ENCODE measurements at places on chromosomes 5 and 9.
A peak's percentile ranks its signal among the peaks of the same experiment; 100 is the strongest.

DNA sequence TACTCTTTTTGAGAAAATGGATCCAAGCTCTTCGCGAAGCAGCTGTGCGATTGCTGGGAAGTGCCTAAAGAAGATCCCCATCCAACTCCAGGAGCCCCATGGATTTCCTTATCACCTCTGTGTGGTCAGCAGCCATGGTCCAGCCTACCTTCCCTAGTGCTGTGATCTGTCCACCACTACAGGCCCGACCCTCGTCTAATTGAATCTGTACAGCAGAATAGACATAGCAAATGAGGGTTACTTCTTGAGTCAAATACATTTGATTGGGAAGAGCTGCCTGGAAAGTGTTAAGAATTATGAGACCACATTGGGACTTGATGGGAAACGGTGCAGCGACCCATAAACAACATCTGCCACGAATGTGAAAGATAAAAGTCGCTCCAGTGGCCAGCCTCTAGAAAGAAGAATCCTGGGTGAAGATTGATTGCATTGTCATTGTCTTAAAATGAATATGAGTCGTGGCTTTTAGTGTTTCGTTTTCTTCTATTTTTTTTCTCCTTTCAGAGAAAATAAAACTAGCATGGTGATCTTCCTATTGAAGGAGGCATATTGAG is 118.4 kb downstream of the PAM start:
- DNase-seq, result no peak

- DNase-seq, result peak; percentile 63
Measured at GRCh38 chr5:87116825-87117512, 150.7 kb upstream of the RASA1 start.

DNA sequence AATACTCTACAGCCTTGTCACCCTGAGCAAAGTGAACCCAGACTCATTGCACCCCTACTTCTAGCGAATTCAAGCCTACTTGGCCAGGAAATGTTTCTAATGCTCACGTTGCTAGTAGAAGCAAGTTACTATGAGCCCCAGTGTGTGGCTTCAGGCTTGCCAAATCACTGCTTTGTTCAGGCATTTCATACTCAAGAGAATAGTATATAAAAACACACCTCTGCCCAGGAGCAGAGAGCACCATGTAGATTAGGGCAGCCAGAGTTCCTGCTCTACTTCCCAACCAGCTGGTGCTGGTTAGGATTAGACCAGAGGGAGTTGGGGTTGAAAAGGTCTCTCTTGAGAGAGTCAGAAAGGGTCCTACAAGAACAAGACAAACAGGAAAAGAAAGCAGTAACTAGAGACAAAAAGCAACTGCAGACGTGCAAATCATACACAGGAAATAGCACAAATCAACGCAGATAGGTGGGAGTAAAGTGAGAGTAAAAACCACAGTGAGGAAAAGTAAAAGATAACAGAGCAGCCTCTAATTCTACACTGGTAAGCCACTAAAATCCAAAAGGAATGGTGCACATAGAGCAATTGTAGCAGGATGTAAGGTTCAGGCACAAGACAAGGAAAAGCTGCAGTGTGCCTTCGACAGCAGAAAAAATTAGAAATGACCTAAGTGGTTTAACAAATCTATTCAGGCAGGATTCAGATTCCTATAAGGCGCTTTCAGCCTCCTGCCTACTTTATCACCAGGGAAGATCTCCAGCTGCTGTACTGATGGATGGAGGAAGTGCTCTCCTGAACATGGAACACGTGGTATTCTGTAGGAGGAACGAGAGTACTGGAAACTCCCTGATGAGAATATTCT is 49.6 kb upstream of the KIF2A start:
- DNase-seq, result peak; percentile 22

- DNase-seq, result no peak
Measured at GRCh38 chr5:80008995-80009765, 18.1 kb upstream of the MTX3 start.

GRCh38 chr5:179150011-179150410 is 89.8 kb downstream of the ZNF354C start:
- no peak for DNase-seq

DNA sequence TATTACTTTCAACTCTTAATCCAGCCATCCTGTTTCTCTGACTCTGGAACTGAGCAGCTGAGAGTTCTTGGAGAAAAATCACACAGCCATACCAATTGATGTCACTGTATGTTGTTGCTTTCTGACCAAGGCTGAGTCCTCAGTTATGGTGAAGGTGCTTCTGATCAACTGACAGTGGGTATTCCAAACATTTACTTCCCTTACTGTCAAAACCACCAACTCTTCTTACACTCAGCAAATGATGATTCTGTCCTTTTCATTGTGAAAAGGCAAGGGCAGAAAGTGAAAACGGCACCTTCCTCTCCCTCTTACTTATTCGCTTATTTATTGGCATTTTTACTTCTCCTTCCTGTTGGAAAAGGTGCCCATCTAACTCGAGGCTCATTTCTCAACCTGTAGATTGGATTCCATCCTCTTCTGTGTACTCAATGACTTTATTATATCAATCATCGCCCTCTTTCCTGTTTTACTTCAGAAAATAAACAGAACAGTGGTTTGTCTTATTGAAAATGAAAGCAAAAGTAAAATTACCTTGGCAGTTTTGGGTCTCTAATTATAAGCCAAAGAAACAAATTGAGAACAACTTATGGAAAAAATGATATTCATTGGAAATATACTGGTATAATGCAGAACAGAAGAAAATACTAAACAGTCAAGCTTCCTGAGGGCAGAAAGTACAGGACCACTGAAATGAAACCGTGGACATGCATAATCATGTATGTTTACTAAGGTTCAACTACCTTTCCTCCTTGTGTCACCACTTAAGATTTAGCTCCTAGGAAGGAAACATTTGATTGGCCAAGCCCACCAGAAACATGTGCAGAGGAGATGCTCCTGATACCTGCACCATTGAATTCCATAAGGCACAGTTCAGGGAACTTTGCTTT is 104.5 kb upstream of the CHD1 start:
- DNase-seq, result no peak

DNA sequence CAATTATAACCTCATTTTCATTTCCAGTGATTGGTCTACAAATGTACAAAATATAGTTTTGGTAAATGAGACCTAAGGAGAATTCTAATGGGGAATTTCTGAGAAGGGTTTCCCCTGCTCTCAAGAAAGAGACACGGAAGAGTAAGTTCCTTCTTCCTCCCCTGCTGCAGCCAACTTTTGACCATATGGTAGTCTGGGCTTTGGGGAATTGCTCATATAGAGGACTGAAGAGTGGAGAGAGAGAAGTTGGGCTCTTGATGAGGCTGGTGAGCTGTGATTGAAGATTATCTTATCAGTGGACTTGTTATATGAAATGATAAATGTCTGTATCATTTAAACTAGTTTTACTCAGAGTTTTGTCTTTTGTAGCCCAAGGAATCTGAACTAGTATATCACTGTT is 4.3 kb upstream of the LNPEP start:
- no peak for DNase-seq
